Activated CD8-positive, alpha-beta memory T cell treated with anti-CD3 and anti-CD28 coated beads for 1 hour (primary cell): ENCODE measurements at places on chromosomes 2 and 18.
A peak's percentile ranks its signal among the peaks of the same experiment; 100 is the strongest.

- DNase-seq = no peak
Measured at GRCh38 chr2:85246348-85246747, 81.4 kb downstream of the TGOLN2 start.

GRCh38 chr2:162197069-162197825 lies 45.2 kb upstream of the GCG start:
- DNase-seq = no peak

DNA sequence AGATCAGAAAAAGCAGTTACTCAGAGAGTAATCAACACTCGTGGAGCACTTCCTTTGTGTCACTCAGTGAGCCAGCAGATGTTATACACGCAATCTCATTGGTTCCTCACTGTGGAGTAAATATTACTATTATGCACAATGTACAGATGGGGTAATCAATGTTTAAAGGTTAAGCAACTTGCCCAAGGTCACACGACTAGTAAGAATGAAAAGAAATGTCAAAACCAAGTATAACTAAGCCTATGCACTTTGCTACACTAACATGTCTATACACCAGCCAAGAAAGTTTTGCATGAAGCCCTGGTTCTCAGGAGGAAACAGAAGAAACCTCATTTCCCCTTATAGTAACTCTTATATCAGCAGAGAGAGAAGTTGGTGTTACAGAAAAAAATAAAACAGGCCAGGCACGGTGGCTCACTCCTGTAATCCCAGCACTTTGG lies 5.4 kb downstream of the METTL21A start:
- DNase-seq = no peak

DNA sequence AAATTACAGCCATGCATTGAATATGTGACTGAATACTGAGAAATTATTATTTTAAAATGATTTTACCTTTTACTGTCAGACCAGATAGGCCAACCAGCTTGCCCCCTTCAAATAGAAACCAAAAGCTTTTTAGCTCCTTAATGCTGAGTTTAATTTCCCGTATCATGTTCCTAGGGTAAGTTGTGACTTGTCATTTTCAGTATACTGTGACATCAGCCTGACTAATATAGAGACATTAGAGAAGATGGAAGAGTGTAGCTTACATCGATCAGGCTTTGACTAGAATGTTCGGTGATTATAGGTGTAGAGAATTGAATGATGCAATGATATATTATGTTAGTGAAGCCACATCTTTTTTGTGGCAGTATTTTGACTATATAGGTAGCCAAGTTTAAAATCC lies 50.6 kb upstream of the ZEB2 start:
- DNase-seq = no peak

DNA sequence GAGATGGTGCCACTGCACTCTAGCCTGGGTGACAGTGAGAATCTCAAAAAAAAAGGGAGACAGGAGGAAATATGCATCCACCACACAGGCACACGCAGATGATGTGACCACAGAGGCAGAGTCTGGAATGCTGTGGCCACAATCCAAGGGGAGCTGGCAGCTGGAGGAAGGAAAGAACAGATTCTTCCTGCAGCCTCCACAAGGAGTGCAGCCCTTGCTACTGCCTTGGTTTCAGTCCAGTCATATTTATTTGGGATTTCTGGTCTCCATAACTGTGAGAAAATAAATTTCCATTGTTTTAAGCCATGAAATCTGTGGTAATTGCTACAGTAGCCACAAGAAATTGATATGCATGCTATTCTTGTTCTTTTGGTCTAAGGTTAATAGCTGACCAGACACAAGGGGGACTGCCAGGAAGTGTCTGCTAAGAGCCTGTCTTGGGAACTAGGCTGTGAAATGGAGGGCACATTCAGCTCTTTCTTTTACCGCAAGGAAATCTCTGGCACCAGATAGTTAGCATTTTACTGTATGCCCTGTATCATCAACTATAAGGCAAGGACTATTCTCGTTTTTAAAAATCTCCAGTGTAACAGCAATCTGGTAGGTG lies 133.1 kb upstream of the SEC11C start:
- no peak for DNase-seq

- peak; percentile 1 for DNase-seq
Measured at GRCh38 chr2:149160701-149161217, 122.3 kb downstream of the LYPD6B start.

GRCh38 chr2:200705305-200706041 lies 106.2 kb upstream of the BZW1 start:
- no peak for DNase-seq

DNA sequence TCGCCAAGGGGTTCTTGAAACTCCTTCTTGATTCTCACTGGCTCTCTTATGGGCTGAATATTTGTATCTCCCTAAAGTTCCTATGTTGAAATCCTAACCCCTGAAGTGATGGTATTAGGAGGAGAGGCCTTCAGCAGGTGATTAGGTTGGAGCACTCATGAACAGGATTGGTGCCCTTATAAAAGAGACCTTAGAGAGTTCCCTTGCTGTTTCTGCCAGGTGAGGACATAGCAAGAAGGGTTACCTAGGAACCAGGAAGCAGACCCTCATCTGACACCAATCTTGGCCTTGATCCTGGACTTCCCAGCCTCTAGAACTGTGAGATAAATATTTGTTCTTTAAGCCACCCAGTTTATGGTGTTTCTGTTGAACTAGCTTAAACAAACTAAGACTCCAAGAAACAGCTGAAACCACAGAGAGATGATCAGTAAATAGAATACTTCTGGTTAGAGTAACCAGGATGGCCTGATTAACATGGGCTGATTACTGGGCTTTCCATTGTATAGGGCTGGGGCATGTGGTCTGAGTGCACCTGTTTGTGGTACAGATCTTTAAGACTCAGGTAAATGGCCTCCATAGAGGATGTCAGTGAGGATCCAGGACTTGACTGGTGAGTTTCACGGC lies 7.7 kb upstream of the CDC42EP3 start:
- no peak for DNase-seq

GRCh38 chr2:184589261-184589660 lies 9.1 kb upstream of the ZNF804A start:
- DNase-seq = no peak

DNA sequence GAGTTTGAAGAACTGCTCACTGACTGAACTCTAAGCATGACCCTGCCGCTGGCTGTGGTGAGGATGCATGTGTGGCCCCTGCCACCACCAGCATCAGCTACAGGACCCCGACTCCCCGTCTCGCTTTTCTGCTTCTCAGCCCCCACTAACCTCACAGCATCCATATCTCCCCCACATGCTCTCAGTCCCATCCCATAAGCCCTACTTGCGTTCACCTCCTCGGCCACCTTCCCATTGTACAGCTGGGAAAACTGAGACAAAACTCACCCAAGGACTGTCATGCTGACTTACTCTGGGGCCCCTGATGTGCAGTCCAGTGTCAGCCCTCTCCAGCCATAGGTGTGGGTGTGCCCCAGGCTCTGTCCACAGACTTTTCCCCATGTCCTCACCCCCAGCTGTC lies 104.2 kb upstream of the SH3BP4 start:
- no peak for DNase-seq

- no peak for DNase-seq
Measured at GRCh38 chr2:68837861-68838341, 33.3 kb downstream of the BMP10 start.

DNA sequence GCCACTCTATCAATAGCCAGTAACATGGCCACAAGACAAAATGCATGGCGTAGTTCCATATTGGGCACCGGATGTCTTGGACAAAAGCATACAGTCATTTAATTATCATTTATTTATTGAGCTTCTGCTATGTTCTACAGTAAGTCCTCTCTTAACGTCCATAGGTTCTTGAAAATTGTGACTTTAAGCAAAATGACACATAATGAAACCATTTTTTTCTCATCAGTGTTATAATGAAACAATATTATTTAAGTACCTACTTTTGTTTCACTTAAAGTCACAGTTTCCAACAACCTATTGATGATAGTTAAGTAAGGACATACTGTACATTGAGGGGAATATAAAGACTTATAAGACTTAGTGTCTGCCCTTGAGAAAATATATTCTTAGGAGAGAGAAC lies 84.9 kb downstream of the XRCC5 start:
- no peak for DNase-seq
